ENCODE measurements at places on chromosomes 3 and 15. TPM values are rescaled to one million over a fixed set of nuclear protein-coding genes. Genes with fewer than 3 reads are reported as not detected.

The CCDC9B gene
- total RNA-seq, result 29.7 TPM

The LRRC31 gene
- 0.91 TPM for total RNA-seq

The LACTB gene
- 15.4 TPM for total RNA-seq

The LRTM1 gene
- total RNA-seq, result not detected

The IL17RD gene
- total RNA-seq, result 19.9 TPM

The SPINK8 gene
- not detected for total RNA-seq

The RHOV gene
- total RNA-seq, result 5.9 TPM

The CSNK1G1 gene
- total RNA-seq, result 20.6 TPM

The UBE2Q2 gene
- 33.1 TPM for total RNA-seq

The CHRNA7 gene
- 3.7 TPM for total RNA-seq

The GLDN gene
- 1.4 TPM for total RNA-seq

The CACNA2D3 gene
- 1.1 TPM for total RNA-seq

The ROPN1 gene
- 10.8 TPM for total RNA-seq

The PPM1M gene
- total RNA-seq, result 22.4 TPM

The LMAN1L gene
- 219 TPM for total RNA-seq

The CASR gene
- total RNA-seq, result not detected

The IL12A gene
- 1.3 TPM for total RNA-seq

The AMOTL2 gene
- 86.1 TPM for total RNA-seq

The ACAN gene
- 0.14 TPM for total RNA-seq

The CACNA2D2 gene
- total RNA-seq, result 9.1 TPM

The UROC1 gene
- 0.17 TPM for total RNA-seq

The PLS1 gene
- total RNA-seq, result 7.0 TPM

The PTX3 gene
- 0.97 TPM for total RNA-seq

The PRICKLE2 gene
- 11.9 TPM for total RNA-seq

The NIT2 gene
- 21.4 TPM for total RNA-seq

The SKOR1 gene
- 1.7 TPM for total RNA-seq

The TM2D3 gene
- 48.6 TPM for total RNA-seq

The ZNF774 gene
- total RNA-seq, result 10.5 TPM

The SERPINI2 gene
- total RNA-seq, result not detected

The NEK4 gene
- 49.9 TPM for total RNA-seq

The INKA1 gene
- 8.1 TPM for total RNA-seq

The KNG1 gene
- 0.91 TPM for total RNA-seq

The CLDN16 gene
- not detected for total RNA-seq

The MYLK gene
- total RNA-seq, result 600 TPM

The ANKUB1 gene
- not detected for total RNA-seq

The KLHL40 gene
- total RNA-seq, result 2.9 TPM

The PCOLCE2 gene
- total RNA-seq, result 11.0 TPM

The SNTN gene
- total RNA-seq, result not detected

The NR2E3 gene
- total RNA-seq, result 2.1 TPM

The TMIE gene
- 1.6 TPM for total RNA-seq

The VILL gene
- 29.3 TPM for total RNA-seq

The NGLY1 gene
- total RNA-seq, result 35.6 TPM

The CCDC39 gene
- 3.0 TPM for total RNA-seq

The GRIP2 gene
- total RNA-seq, result 0.27 TPM

The SLC22A14 gene
- 1.5 TPM for total RNA-seq

The ACVR2B gene
- total RNA-seq, result 5.8 TPM

The NAA50 gene
- total RNA-seq, result 118 TPM

The MYEF2 gene
- 23.3 TPM for total RNA-seq

Measured in prostate gland (tissue), 2 donors.